Skeletal muscle tissue (tissue), 5 donors: ENCODE measurements at places on chromosomes 11 and 22. TPM values are rescaled to one million over a fixed set of nuclear protein-coding genes. Genes with fewer than 3 reads are reported as not detected.

RIMBP3B gene
- not detected for total RNA-seq

GDPD4 gene
- not detected for total RNA-seq

CCDC116 gene
- not detected for total RNA-seq

KDELR3 gene
- 32.9 TPM for total RNA-seq

KMT5B gene
- 39.7 TPM for total RNA-seq

ACP2 gene
- 11.5 TPM for total RNA-seq
